ENCODE measurements at places on chromosomes 16 and 17. TPM values are rescaled to one million over a fixed set of nuclear protein-coding genes. Genes with fewer than 3 reads are reported as not detected.

Gene KRT36
- 0.16 TPM for total RNA-seq

Gene CES5A
- total RNA-seq = not detected

Gene CEP112
- total RNA-seq = 12.3 TPM

Gene LRRC37A2
- 1.9 TPM for total RNA-seq

Gene AMFR
- 356 TPM for total RNA-seq

Gene PRAC2
- total RNA-seq = not detected

Gene ZNF267
- 22.0 TPM for total RNA-seq

Gene TMEM97
- 22.5 TPM for total RNA-seq

Gene STXBP4
- 1.9 TPM for total RNA-seq

All from bladder microvascular endothelial cell (primary cell).